ENCODE measurements at places on chromosomes 6 and 20. TPM values are rescaled to one million over a fixed set of nuclear protein-coding genes. Genes with fewer than 3 reads are reported as not detected.

GRCh38 chr6:31114970-31115849, 610 bp downstream of the PSORS1C1 start:
- DNase-seq = no peak

DNA sequence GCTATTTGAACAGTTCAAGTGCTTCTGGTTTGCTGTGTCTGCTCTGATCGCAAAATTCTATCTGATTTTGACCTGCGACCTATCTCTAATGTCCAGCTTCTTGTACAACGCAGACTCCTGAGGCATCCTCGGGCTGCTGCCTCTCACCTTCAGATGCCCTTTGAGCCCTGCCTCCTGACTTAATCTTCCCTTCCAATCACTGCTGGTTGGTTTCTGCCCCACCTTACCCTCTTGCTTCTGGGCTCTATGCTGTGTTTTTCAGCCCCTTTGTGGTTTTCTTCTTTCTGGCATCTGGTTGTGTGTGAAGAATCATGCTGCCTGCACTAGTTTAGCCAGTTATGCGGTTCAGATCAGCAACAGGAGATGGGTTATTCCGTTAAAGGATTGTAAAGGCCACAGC, 131.2 kb upstream of the THEMIS start:
- no peak for DNase-seq

DNA sequence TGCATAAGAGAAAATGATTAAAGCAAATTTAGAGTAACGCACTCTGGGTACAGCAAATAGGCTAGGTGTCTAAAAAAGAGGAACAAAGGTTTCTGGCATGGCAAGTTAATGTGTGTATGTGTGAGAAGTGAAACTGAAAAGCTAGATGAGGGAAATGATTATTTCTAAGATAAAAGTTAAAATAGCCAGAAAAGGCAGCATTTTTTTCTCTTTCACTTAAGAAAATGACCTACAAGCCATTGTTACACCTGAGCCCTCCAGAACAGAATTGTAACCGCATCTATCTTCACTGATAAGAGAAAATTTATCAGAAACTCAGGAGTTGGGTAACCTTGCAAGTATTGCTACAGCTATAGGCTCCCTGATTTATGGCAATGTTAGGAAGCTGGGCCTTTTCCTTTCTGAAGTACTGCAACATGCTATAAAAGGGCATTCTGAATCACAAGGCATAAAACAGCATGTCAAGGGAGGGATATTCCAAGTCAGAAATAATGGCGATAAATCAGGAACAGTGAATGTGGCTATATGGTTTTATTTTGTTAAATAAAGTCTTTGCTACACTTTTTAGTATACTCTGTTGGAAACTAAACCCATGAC, 395.3 kb downstream of the TBC1D32 start:
- DNase-seq = no peak

DNA sequence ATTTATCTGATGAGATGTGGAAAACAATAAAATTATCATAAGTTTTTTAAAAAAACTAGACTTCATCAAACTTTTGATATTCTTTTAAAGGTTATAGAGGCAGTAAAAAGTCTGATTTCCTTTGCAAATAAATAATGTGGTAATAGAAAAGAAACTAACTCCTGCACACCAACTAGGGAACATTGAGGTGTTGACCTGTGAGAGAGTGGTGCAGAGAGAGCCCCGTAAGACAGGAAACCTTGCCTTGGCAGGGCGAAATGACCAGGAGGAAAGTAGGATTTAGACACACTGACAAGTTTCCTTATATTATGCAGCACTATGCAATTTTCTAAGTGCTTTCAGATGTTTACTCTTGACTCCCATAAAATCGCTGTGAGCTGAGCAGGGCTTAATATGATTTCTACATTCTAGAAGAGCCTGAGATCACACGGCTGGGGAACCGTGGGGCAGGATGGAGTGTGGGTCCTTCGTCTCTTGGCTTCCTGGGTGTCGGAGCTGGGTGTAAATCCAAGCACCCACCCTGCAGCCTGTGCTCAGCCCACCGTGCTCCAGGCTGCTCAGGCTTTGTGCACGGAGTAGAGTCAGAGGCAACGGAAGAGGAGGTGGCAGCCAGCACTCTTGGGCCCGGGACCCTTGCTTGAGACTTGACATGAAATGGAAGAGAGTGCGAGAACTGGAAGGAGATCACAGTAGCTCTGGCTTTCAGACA, 61.3 kb upstream of the FOXQ1 start:
- no peak for DNase-seq

GRCh38 chr6:155050311-155050710, 55.2 kb downstream of the TIAM2 start:
- no peak for DNase-seq

DNA sequence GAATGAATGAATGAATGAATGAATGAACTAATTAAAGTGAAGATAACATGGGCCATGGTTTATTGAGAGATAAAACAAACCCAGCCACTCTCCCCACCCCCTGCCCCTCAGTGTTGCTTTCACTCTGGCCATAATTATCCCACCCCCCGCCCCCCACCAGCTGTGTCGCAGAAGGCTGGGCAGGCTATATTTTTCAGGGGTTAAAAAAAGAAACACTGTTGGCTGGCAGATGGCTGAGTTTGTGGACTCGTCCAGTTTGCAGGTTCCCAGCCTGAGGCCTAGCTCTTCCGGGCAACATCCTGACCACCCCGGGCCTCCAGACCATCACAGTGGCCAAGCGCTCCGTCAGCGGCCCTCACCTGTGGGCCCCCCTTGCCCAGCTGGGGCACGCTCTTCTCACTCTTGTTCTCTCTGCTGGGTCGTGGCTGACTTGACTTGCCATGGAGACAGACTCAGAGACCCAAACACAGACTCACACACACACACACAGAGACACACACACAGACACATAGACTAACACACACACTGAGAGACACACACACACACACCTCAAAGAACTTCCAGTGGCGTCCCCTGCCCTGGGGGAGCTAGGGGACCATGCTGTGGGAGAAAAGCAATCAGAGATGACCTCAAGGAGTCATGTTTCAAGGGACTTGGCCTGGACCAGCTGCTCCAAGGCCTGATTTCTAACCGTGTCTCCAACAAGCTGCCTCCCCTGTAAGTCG, 2.2 kb upstream of the GRM4 start:
- no peak for DNase-seq

DNA sequence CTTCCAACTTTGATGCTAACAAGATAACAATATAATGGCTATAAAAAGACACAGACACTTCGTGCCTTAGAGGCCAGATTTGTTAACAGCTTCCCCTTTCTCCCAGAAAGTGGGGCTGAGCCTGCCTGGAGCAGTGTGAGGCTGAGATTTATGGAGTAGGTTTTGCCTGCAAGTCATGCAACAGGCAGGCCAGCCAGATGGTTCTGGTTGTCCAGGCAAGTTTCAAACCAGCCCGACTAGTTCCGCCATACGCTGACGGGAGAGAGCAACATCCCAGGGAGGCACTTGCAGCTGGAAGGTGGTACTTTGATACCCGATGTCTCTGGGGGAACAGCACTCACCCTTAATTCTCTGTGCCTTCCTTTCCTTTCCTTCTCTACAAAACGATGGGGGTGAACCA, 81.3 kb upstream of the NAA20 start:
- peak; percentile 20 for DNase-seq

DNA sequence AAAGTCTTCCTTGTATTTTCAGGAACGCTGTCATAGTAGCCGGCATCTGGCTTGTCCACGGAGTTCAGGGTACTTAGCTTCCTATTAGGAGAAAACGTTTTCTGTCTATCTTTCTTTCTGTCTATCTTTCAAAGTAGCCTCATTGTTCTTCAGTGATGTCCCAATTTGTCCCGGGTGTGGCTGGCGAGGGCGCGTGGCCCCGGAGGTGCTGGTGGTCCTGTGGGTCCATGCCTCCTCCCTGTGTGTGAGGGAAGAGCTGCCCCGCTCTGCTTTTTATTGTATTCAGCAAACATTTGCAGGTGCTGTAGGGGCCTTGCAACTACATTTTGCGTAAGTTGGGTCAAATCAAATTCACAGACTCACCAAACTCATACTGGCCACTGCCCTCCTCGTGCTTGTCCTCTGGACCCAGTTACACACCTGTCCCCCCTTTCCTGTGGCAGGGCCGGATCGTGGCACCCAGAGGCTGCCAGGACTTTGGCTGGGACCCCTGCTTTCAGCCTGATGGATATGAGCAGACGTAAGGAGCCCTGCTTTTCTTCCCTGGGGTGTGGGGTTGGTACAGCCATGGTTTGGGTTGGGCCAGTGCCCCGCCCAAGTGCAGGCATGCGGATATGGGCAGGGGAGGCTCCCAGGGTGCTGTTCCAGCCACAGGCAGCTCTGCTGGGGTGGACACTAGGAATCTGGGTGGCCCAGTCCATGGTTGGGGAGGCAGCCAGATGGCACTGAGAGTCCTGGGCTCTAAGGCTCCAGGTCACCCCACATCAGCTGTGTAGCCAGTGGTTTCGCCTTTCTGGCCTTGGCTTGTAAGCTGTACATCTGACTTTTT, 12.3 kb downstream of the ITPA start:
- DNase-seq = no peak

- DNase-seq = no peak
These were observed 72.8 kb upstream of the BLCAP start for GRCh38 chr20:37600486-37600885.

GRCh38 chr6:31815025-31815838, at the start of the genes HSPA1A and HSPA1L:
Gene HSPA1A, plus strand, starts transcription at chr6:31815543. Its CDS starts 214 bp downstream, at chr6:31815757.
Gene HSPA1L, minus strand, starts transcription at chr6:31815283. Its CDS starts 3,311 bp downstream, at chr6:31811972.
- DNase-seq = peak; percentile 93

DNA sequence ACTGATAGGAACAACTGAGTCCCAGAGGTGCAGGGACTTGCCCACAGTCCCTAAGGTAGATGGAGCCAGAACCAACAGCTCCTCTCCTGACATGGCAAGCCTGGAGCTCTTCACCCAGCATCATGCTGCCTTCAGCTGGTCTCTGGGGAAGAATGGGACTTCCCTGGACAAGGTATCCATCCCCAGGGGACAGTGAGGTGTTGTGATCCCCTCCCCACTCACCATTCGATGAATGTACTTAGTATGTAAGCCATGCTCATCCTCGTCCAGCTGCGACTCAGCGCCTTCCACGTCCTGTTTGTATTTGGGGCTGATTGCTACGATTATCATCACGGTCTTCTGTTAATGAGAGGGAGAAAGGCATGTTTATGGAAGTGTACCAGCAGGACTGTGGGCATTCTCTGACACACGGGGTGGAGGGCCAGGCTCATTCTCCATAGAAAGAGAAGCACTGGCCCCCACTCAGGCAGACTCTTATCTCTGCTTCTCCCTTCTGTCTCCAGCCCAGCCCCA, 39.4 kb downstream of the TRAF3IP2 start:
- DNase-seq = no peak

- no peak for DNase-seq
These were observed 11.1 kb downstream of the REV3L start for GRCh38 chr6:111471958-111472357.

- DNase-seq = no peak
These were observed 11.6 kb upstream of the MTG2 start for GRCh38 chr20:62171245-62171644.

GRCh38 chr6:32815996-32816395, 806 bp downstream of the HLA-DOB start:
- DNase-seq = no peak

DNA sequence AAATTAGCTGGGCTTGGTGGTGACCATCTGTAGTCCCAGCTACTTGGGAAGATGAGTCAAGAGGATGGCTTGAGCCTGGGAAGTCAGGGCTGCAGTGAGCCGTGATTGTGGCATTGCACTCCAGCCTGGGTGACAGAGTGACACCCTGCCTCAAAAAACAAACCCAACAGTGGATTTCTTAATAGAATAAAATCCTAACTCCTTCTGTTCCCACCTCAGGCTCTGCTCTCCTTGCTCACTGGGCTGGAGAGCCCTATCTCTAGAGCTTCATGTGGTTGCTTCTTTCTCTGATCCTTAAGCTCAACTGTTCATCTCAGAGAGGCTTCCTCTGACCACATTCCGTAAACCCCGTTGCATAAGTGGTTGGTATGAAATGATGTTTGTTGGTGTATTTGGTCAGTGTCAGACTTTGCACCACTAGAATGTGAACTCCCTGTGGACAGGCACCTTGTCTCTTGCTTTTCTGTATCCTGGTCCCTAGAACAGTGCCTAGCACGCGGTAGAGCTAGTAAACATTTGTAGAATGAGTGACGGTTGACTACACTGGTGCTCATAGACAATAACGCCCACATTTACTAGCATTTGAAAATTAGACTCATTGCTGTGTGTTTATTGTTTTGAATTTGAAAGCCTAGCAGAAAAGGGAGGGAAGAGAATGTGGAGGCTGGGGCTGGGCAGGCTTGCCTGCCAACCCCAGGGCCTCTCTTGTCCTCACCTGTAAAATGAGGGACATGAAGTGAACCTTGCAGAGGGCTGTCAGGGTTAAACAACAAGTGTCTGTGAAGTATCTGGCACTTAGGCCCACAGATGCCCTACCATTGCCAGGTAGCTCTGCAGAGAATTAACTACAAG, 4.2 kb downstream of the MAPRE1 start:
- no peak for DNase-seq

- peak; percentile 23 for DNase-seq
These were observed 149.3 kb downstream of the PTPRT start for GRCh38 chr20:43040427-43040826.

GRCh38 chr20:49501917-49502316, 19.4 kb upstream of the KCNB1 start:
- DNase-seq = no peak

- DNase-seq = no peak
These were observed 37.3 kb upstream of the SLC22A1 start for GRCh38 chr6:160084198-160084776.

Gene RAET1E
- polyA plus RNA-seq = 0.30 TPM

Gene BPIFA1
- not detected for polyA plus RNA-seq

Gene CPXM1
- polyA plus RNA-seq = 281 TPM

Gene MYB
- polyA plus RNA-seq = 3.9 TPM

Gene ANGPT4
- polyA plus RNA-seq = 0.20 TPM

Gene ELOVL5
- 76.5 TPM for polyA plus RNA-seq

Gene RAET1G
- polyA plus RNA-seq = 1.2 TPM

Gene PLA2G7
- 3.1 TPM for polyA plus RNA-seq

Measured in renal cortex interstitium (tissue), 15 donors.